ENCODE measurements at places on chromosomes 2 and 18. TPM values are rescaled to one million over a fixed set of nuclear protein-coding genes. Genes with fewer than 3 reads are reported as not detected.

TAF1B gene
- total RNA-seq: 15.8 TPM

DNA sequence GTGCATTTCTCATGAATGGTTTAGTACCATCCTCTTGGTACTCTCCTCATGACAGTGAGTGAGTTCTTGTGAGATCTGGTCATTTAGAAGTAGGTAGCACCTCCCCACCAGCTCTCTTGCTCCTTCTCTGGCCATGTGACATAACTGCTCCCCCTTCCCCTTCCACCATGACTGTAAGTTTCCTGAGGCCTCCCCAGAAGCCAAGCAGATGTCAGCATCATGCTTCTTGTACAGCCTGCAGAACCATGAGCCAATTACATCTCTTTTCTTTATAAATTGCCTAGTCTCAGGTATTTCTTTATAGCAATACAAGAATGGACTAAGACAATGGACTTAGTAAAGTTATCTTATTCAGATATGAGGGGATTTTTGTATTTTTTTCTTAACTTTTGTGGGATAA is 43.0 kb downstream of the FTCDNL1 start:
- no peak for DNase-seq

DNA sequence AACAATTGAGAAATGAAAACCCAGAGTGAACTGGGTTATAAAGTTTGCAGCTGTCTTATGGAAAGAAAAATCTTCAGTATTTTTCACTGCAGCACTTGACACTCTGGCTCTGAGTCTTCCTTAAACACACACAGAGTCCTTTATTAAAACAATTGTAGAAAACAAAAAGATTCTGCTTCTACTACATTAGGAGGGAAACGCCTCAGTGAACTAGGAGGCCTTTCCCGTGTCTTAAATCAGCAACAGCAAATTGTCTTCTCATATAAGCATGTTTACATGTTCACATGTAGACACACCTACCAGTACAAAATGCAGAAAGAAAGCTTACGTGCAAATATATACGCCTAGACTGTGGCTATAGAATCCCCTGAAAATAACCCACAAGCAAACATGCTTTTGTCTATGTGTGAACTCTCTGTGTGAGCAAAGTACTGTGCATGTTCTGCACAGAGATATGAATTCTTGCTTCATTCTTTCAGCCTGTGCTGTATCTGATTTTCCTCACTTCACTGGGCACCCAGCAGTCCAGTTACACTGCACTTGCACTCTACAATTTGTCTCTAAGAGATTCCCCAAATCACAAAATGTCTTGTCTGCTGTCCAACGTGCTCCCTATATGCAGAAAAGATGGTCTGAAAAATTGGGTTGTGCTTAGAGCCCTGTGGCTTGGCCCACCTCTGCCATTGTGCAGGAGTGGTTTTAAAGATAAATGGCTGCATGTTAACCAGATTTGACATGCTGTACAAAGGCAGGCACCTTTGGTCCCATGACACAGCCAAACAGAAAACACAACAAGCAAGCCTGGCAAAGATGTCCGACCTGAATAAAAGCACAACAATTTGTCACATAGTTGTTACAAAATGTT is 24.5 kb downstream of the ZEB2 start:
- DNase-seq: no peak

MRPS9 gene
- total RNA-seq: 23.9 TPM

DNA sequence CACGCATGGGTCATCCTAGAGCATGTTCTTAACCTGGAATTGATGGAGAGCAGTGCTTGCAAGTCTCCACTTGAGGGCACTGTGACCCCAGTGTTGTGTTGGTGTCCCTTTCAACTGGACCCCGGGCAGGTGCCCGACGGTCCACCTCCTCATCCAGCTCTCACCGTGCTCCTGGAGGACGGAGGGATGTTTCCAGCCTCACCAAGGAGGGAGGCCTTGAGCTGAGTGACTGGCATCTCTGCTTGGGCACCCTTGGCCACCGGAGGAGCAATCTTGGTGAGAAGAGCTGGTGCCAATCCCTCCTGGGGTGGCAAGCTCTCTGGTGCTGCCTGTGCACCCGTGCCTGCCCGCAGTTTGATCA is 45.4 kb upstream of the ASB18 start:
- no peak for DNase-seq

DNA sequence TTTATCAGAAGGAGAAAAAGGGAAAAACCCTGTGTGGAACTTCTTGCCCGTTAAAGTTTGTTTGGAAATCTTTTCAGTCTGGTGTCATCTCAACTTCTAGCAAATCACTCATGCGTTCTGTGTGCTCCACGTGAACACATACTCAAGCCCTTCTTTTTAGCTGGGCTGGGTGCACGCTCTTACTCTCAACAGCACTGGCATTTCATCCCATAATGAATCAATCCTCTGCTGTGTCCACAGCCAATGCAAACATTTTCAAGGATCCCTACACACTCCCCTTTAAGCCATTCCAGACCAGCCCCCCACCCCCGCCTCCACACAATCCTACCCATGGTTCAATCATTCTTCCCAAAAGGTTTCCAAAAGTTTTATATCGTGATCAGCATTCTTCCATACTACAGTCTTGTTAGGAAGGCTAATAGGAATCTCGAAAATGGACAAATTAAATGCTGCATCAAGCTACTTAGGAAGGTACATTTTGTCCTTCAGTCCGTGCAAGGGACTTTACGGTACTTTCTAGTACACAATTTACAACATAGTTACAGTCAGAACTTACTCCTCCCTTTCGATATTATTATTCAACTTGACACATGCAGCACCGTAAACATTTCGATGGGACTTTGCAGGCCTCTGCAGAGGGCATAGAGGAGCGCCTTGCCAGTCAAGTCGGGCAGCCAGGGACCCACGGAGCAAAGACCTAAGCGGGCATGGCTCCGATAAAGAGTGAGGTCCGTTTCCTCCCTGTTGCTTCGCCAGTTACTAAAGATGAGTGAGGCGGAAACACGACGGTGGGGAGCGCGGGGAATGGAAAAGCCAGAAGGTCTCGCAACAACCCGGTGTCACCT is 1.4 kb downstream of the PTGR3 start:
- no peak for DNase-seq

MPHOSPH10 gene
- 29.0 TPM for total RNA-seq

MDH1B gene
- 0.32 TPM for total RNA-seq

VAMP8 gene
- 9.5 TPM for total RNA-seq

DNA sequence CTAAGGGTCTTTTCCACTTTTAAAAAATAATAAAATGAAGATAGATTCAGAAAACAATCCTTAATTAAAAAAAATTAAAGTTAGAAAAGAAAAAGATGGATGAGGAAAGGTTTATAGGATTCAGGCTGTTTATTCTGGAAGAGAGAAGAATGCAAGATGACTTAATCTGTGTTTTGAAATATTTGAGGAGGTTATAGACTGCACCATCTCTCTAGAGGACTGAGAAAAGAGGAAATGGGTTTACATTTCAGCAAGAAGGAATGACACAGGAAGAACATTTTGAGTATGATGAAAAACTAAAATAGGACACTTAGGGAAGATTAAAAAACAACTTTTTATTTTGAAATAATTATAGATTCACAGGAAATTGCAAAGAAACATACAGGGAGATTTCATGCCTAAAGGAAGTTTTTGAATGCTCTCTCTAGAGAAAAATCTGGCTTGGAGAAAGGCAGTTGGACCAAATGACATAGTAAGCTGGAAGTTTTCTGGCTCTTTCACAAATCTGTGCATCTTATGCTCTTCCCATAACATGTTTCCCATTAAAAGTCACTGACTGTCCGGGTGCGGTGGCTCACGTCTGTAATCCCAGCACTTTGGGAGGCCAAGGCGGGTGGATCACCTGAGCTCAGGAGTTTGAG is 75.0 kb downstream of the CERS6 start:
- DNase-seq: no peak

DNA sequence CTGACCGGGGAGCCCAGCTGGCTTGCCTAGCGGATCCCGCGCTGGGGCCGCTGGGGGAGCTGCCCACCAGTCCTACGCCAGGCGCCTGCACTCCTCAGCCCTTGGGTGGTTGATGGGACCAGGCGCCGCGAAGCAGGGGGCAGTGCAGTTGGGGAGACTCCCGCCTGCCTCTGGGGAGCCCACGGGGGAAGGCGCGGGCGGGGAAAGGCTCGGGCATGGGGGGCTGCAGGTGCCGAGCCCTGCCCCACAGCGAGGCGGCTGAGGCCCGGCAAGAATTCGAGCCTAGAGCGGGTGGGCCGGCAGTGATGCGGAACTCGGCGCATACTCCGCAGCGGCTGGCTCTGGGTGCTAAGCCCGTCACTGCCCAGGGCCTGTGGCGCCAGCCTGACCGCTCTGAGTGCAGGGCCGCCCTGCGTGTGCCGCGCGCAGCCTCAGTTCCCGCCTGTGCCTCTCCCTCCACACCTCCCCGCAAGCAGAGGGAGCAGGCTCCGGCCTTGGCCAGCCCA is 249.1 kb upstream of the TEKT4 start:
- no peak for DNase-seq

SPDYA gene
- 1.3 TPM for total RNA-seq

CNDP1 gene
- total RNA-seq: not detected

DNA sequence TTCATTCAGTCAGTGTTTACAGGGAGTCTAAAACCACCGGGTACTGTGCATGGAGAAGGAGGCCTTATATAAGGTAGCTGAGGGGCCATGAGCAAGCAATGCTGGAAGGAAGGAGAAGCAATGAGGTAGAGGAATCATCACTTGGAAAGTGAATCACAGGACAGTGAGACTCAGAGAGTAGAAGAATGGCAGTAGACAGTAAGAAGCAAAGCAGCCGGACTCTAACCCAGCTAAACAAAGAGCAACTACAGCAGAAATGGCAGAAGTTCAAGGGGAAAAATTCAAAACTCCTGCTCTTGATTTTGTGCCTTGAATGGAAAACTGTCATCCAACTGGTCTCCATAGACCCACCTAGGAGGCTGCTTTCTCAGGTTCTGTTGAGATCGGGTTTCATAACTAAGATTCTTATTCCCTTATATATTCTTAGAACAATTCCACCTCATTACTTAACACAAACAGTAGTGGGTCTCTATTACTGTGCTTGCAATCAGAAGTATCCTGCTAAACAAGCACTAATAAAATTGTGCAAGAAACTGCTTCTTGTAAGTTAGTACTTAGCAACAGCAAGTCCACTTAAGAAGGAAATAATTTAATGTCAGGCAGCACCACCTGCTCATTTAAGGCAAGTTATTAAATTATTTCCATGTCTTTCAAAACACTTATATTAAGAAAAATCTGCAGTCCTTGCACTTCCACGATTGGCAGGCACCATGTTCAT is 68.0 kb downstream of the RBMS1 start:
- DNase-seq: no peak

DNA sequence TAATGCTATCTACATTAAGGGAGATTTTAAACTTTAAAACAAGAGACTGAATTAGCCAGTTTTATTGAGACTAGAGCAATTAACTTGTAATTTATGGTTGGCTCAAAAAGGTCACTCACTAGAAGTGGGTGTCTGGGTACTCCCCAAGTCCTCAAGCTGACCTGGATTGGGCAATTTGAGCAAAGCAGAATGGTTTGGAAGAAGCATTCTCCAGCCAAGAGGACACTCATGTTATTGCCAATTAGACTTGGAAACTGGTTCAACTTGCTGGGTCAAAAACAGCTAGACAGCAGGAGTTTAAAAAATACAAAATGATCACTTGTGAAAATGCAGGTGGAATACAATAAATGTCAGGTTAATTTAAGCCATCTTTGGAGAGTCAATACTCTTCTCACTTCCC is 29.5 kb upstream of the MYO1B start:
- DNase-seq: no peak

DNA sequence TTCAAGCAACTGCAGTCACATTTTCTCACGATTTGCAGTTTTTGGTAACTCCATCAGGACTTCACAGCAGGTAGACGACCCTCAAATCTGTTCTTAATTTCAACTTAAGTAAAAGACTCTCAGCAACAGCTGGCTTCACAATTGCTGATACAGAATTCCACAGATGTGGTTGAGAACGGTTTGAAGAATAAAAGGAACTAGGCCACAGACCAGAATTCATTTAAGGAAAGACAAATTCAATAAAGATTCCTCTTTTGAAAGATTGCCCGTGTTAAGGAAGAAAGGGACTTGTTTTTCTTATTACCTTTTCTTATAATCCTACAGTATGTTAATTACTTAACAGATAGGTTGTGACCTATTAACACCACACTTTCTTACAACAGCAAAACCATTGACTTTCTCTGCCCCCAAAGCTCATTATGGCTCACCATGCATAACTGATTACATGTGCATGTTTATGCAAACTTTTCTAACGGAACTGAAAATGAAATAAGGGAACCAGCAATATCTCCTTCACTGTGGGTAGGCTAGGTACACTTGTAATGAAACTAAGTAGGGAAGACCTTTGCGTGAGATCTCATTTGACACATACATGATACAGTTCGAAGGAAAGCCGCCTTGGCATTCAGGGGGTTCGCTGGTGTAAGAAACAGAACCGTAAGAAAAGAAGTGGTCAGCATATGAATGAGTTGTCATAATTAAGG is 4.7 kb upstream of the ZNF516 start:
- no peak for DNase-seq

- no peak for DNase-seq
These were observed 242.0 kb upstream of the MEIS1 start for GRCh38 chr2:66192888-66193287.

GRCh38 chr2:241903121-241904010 is 33.8 kb downstream of the RTP5 start:
- DNase-seq: no peak

DNA sequence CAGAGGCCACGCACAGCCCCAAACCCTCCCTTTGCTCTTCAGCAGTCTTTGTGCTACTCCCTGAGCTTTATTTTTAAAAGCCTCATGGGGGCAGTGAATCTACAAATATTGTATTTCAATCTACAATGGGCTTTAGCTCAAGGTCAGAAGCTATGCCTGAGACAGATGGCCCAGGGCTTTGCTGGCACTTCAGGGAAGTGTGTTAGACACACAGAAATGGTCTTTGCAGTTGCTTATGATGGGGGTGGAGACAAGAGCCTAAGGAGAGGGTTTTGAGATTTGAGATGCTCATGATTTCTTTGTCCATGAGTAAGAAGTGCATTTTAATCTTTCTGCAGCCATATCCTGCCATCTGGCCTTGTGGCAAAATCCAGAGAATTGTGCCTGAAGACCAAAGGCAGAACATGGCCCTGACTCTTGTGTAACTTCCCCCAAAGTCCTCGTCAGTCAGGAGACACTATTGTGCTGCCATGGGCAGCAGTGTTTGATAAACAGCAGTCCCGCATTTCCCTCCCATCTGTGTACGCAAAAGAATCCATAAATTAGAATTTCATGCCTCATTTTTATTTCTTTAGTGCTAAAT is 92.6 kb downstream of the VAPA start:
- DNase-seq: peak; percentile 75

LAMA1 gene
- total RNA-seq: 0.62 TPM

DNA sequence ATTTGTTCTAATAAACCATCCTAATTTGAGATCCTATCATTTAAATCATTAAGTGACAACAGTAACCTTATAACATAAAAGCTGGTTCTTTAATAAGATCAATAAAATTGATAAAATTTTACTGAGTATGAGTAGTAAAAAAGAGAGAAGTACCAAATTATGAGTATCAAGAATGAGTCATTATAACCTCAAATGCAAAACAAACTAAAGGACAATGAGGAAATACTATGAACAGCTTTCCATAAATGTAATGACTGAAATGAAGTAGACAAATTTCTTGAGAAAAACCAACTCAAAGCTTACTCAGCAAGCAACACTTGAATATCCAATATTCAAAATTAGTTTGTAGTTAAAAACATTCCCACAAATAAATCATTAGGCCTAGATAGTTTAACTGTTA is 433.0 kb downstream of the ZEB2 start:
- DNase-seq: no peak

- DNase-seq: no peak
These were observed 249.8 kb downstream of the ANAPC1 start for GRCh38 chr2:111634050-111634794.

Measured in myocyte (in vitro differentiated cells).